Left ventricle myocardium inferior (tissue), 1 donor: ENCODE measurements at places on chromosomes 3 and 15.

DNA sequence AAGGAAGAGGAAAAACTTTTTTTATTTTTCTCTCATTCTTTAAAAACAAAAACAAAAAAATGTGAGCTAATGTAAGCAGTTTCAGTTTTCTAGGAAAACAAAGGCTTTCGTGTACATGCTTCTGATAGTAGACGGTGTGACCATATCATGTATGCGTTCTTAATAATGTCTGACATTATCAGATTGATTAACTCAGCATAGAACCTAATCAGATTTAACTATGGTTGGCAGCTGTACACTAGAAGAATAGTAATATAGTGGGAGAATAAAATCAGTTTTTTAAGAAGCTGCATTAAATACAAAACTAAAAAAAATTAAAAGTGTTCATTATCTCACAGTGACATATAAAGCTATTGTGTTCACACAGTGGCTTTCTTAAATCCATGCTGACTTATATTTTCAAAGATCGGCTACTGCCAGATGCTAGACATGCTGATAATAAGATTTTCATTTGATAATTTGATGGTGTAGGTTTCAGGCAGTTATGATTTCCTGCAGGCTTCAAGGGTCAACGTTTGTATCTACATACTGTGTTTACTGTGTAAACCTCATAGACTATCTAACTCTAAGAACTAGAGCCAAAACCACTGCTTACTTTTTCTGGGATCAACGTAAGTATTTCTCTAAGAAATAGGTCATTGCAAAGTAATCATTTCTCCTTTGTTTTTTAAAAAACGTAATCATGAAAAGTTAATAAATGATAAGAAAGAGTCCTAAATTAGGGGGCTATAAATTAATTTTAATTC, 74.0 kb downstream of the UBE2E2 start:
- DNase-seq = no peak

- no peak for DNase-seq
Observed at GRCh38 chr3:161069511-161070251, 35.5 kb downstream of the B3GALNT1 start.

DNA sequence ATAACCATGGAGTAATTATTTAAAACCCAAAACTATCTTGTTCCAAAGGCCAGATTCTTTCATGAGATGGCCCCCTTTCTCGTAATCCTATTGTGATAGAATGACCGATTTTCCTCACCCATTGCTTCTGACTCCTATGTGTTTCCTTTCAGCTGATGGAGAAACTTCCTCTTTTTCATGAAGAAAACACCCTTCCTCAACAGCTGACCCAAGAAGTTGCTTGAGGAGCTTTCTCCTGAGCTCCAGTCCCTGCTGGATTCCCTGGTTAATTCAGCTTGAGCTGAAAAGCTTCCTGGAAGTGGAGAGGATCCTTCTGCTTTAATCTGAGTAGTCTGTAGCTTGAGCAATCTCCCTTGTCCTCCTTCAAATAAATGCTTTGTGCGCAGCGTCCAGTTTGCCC, 75.0 kb downstream of the BFSP2 start:
- no peak for DNase-seq

DNA sequence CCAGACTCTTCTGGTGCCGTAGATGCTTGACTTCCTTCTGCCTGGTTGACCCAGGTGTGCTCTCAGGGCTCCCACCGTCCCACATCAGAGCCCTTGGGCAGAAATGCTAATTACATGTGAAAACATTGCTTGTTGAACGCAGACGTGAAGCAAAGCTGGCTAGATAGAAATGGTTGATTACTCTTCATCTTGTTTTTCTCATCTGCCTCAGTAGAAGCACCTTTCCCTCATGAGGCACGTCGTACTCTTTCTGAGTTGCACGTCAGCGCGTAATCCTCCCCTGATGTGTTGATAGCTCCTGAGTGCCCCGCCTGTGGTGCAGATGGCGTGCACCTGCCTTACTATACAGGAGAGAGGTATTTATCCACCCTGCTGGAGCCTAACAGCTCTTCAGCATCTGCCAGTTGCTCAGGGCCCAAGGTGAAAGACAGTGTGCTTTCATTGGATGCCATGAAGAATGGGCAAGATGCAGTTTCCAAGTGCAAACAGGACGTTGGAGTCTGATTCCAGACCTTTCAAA, 18.1 kb downstream of the MAP6D1 start:
- no peak for DNase-seq

GRCh38 chr3:45112939-45113338, 33.2 kb downstream of the CDCP1 start:
- DNase-seq = no peak

DNA sequence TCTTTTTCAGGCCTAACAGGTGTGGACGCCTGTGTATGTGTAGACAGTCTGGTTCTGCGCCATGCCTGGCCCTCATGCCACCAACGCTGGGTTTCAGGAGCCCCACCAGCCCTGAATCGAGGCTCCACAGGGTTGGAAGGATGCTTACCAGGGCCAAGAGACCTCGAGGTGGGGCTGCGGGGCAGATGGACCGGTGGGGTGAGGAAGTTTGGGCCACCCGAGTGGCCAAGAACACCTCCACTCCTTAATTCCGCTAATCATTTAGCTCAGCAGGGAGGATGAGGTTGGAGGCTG, 6.0 kb upstream of the ONECUT1 start:
- DNase-seq = no peak

GRCh38 chr3:124694486-124694885, 35.8 kb upstream of the UMPS start:
- DNase-seq = no peak

- DNase-seq = peak; percentile 63
Observed at GRCh38 chr3:189961522-189962161, 159.1 kb downstream of the P3H2 start.

GRCh38 chr3:57068437-57069089, 8.1 kb downstream of the SPATA12 start:
- peak; percentile 27 for DNase-seq

DNA sequence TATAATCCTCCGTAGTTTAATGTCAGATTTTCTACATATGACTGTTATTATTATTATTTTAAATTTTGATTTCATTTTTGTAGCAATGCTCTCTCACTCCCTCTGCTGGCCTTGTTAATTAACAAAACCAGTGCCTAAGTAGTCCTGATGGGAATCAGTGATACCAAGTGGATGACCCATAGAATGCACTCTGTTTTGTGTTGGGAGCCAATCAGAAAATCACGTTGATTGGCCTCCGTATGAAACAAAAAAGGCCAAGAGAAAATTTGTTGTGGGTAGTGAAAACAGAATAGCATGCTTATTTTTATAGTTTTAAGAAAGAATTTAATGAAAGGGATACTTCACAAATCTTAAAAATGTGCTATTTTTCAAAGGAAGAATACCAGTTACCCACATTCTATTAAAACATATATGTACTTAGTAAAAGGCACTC, 34.4 kb upstream of the MEIS2 start:
- no peak for DNase-seq

DNA sequence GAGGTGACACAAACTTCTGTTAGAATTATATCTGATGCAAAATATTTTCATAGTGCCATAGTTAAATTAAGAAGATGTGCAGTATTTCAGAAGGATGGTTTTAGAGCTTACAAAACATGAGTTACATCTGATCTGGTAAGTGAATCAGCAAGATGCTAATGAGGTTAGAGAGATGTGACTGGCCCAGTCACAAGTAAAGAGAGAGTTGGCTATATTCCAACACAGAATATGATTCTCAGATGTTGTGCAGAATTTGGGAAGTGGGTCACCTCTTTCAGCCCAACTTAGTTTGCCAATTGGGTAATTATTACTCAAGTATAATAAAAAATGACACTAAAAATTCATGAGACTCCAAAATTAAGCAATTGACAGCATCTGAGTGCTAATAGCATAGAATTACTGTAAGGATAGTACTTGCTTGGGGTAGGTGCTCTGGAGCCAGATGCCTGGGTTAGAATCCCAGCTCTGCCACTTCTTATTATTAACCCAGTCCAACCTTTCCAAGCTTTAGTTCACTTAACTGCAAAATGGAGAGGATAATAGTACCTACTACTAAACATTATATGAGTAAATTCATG, 30.8 kb downstream of the P2RY1 start:
- DNase-seq = no peak

DNA sequence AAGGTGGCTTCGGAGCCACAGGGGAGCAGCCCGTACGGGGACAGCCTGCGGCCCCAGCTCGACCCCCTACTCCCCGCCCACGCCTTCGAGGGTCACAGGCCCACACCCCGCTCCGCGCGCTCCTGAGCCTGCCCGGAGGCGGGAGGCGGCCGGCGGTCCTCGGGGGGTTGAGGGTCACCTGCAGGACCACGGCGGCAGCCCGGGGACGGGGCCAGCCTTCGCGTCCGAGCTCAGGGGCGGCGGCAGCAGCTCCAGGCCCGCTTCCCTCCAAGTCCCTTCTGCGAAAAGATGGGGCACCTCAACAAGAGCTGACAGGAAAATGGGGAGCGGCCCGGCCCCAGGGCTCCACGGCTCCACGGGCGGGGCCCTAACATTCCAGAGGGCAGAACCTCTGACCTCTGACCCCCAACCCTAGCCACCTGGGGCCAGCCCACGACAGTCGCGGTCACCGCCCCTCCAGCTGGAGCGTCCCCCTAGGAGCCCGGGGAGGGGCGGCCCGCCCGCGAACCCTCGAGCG, 428 bp downstream of the LYSMD4 start:
- DNase-seq = peak; percentile 35

DNA sequence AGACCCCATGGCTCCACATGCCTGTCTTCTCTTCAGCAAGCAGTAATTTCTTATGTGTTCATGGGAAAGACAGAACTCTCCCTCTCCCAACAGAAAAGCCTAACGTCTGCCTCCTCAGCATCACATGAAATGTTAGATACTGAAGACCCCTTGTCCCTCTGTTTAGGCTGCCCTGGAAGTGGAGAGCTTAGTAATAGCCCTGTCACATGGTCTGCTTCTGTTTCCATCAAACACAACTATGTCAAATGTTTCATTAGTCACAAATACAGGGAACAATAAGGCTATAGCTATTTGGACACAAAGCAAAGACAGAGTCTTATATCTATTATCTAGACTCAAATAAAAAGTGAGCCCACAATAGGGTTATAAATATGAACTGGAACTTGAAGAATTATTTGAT, 190.3 kb upstream of the TRIM42 start:
- no peak for DNase-seq

GRCh38 chr3:38111696-38112377, 25.1 kb downstream of the ACAA1 start:
- DNase-seq = no peak

DNA sequence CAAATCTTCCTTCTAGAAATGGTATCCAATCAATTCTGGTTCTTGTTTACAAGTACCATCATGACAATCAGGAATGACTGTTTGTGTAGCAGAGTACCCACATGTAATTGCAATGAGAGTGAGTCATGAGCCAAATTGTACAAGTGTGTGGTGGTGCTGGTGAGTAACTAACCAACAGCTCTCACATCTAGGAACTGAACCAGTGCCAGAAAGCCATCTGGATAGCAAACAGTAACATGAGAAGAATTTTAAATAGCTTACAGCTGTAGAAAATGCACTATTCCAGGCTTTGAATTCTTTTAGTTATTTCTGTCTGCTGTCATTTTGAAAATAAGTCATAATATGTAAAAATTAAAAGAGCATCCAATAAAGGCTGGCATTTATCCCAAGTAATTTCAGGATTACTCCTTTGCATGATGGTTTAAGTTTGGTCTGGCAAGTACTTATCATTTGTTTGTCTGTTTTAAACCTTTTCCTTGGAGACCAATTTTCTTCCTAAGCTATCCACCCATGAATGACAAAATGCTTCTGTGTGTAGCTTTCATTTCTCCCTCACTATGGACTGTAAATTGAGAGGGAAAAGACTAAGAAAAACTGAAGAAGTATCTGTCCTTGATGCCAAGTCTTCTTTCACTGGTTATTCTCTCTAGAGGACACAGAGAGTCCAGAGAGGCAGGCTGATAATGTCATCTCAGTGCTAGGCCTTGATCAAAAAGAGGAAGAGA, 60.0 kb downstream of the PIK3CB start:
- no peak for DNase-seq

- no peak for DNase-seq
Observed at GRCh38 chr3:182530316-182530715, 263.0 kb upstream of the ATP11B start.

DNA sequence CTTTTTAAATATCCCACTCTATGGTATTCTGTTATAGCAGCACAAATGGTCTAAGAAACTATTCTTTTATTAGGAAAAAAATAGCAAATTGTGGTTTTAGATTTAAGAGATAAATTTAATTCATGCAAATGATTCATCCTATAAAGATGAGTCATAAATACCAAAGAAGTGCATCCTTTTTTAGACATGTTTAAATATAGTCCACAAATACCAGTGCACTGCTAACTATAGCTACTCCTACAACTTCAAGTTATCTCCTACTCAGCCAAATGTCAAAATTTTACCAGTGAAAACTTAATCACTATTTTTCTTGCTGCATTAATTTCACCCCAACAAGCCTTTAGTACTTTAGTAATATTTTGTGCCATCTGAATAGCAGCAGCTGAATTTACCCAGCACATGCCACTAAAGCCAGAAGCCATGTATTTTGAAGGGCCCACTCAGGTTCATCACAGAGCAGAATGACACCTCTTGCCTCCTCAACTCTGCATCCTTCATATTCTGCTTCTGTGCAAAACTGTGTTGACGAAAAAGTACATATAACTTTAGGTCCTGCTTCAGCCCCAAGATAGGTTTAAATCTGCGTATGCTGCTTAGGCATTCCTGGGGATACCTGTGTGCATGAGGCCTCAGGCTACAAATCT, 24.9 kb downstream of the CX3CR1 start:
- DNase-seq = no peak

GRCh38 chr3:150074277-150074676, 103.6 kb upstream of the PFN2 start:
- DNase-seq = no peak

- DNase-seq = no peak
Observed at GRCh38 chr3:48762816-48763215, 45.8 kb upstream of the IP6K2 start.

DNA sequence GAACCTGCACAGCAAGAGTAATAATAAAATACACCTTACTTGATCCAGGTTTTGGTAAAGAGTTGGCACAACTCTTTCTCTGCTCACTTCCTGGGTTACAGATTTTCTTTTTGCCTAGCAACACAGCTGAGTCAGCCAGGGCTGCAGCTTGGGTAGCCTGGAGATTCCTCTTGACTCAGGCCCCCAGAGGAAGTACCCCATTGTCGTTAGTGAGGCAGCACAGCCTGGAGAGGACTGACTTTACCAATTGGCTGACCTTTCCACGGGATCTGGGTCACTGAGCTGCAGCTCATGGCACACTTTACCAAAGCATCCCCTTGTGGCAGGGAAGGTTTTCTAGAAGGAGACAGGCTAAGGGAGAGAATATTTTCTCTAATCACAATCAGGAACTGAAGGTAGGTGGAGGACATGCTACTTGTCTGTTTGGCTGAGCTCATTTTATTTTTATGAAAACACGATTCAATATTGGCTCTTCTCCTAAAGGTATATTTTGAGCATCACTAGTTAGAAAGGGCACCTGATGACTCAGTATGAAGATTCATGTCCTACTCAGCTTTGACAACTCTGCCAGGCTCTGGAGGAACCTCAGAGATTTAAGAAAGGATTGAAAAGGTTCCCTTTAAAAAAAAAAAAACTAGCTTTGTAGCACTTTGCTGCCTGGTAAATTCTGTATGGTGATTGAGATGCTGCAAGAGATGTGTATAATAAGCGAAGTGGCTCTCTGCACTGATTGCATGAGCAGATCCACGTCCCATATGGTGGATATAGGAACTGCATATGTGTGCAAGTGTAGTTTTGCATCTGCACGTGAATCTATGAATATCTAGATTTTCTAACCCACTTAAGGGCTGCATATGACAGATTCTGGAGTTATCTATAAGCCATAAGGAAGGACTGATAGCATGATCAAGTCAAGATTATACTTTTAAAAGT, 124.8 kb downstream of the CHDH start:
- no peak for DNase-seq
